Renal pelvis (tissue), 12 donors: ENCODE measurements at places on chromosomes 4 and X. TPM values are rescaled to one million over a fixed set of nuclear protein-coding genes. Genes with fewer than 3 reads are reported as not detected.

The CORIN gene
- polyA plus RNA-seq, result 4.8 TPM

The DDIT4L gene
- 2.2 TPM for polyA plus RNA-seq

GRCh38 chrX:40199704-40200103 is 101.9 kb upstream of the BCOR start:
- DNase-seq, result no peak

GRCh38 chr4:102411408-102411807 is 66.1 kb upstream of the SLC39A8 start:
- no peak for DNase-seq

DNA sequence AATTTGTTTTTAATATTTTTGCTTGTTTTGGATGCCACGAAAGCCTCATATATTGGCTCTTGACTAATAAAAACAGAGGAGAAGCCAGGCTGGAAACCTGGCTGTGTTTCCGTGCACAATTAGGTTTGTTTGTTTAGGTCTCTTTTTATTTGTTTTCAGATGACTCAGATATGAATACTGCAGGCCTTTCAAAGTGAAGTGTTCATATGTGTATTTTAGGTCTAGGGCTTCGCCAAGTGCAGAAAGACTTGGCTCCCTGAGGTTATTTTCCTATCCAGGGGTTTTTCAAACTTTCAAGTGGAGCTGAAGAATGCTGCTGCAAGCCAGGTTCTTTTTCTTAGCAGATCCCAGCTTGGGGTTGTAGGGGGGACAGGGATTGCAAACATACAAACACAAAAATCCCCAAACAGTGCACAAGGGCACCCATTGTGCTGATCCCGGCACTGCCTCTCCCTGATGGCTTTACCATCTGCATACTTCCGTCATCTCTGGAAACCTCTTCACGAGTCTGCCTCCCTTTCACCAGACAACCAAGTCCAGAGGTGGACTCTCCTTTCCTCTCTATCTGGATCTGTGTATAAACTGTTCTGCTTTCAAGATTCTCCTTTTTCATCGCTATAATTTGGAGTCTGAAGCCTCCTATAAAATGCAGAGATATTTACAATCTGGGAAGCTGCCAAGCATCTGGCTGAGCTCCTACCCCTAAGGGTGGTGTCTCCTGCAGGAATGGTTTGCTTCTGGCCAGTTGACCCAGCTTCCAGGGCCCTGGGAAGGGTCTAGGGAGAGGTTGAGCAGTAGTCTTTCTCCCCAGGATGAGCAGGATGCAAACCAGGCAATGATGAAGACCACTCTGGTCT is 108.6 kb downstream of the SMIM20 start:
- DNase-seq, result no peak

- no peak for DNase-seq
Measured at GRCh38 chr4:124017185-124017785, 620.7 kb downstream of the SPRY1 start.
